ENCODE measurements at places on chromosomes 1 and 21.

GRCh38 chr1:33388805-33389771 lies 41.8 kb downstream of the PHC2 start:
- DNase-seq, result no peak

- DNase-seq, result no peak
Observed at GRCh38 chr1:13703558-13704490, 3.8 kb downstream of the PRDM2 start.

DNA sequence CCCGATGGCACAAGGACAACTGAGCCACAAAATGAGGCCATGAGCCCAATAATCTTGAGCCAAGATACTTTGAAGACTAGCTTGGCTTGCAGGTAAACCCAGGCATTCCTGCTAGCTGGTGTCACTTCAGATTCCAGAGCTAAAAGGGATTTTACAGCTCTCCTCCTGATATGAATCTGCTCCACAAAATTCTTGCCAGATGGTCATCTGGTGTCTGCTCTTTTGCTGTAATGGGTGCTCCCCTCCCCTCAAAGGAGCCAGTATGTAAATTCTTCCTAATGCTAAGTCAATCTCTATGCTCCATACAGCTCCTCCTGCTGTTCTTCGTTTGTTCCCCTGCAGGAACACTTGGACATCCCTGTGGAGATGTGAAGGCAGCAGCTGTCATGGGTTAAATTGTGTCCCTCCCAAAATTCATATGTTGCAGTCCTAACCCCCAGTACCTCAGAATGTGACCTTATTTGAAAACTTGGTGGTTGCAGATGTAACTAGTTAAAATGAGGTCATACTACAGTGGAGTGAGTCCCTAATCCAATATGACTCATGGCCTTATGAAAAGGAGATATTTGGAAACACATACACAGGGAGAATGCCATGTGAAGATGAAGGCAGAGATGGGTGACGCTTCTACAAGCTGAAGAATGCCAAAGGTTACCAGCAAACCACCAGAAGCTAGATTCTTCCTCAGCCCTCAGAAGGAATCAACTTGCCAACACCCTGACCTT lies 180.6 kb upstream of the PALMD start:
- DNase-seq, result no peak

GRCh38 chr1:175873290-175873935 lies 130.0 kb upstream of the TNR start:
- DNase-seq, result no peak

GRCh38 chr1:239262538-239262937 lies 123.8 kb upstream of the CHRM3 start:
- DNase-seq, result no peak

DNA sequence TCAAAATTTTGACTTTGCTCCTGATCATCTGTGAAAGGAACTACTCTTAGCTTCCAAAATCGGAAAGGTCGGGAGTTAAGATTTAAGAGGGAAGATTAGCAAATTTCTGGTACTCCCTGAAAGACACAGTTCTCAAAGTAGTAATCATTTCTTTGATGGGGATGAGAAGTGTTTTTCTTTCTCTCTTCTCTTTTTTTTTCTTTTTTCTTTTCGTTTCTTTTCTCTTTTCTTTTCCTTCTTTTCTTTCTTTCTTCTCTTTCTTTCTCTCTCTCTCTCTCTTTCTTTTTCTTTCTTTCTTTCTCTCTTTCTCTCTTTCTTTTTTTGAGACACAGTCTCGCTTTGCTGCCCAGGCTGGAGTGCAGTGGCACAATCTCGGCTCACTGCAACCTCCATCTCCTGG lies 5.1 kb upstream of the RAB29 start:
- no peak for DNase-seq

DNA sequence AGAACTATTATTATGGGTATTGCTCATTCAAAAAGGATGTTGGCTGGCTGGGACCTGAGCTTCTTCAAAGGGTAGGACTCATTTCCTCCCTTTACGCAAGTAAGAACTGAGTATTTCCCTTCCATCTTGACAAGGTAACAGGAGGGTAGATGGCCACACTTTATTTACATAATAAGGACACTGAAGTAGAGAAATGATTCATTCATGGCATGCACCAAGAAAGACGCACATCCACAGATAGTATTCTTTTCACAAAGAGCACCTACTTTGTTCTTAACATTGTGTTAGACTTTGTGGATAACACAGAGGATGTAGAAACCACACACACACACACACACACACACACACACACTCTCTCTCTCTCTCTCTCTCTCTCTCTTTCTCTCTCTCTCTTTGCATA lies 82.9 kb downstream of the FAM78B start:
- DNase-seq, result no peak

GRCh38 chr1:179448437-179449149 lies 82.8 kb downstream of the AXDND1 start:
- DNase-seq, result no peak

DNA sequence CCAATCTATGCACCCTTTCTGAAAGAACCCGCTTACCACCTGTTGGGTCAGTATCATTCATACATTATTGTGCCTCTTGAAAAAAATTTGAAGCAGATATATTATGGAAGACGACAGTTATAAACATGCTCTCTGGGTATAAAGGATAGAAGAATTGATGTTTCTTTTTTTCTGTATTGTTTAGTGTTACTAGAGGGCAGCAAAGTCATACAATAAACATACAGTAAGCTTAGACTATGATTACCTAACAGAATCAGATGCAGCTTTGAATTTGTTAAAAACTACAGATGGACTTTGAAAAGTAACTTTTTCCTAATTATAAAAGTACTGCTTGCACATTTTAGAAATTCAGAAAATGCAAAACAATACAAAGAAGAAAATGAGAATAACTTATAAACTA lies 11.1 kb upstream of the PAXBP1 start:
- DNase-seq, result no peak

- DNase-seq, result no peak
Observed at GRCh38 chr1:22001409-22001808, at the start of gene CELA3A. CELA3A (plus strand) TSS chr1:22001657; CDS start chr1:22001675, 18 bp downstream.

- DNase-seq, result no peak
Observed at GRCh38 chr1:44543064-44543744, 131.1 kb downstream of the TMEM53 start.

DNA sequence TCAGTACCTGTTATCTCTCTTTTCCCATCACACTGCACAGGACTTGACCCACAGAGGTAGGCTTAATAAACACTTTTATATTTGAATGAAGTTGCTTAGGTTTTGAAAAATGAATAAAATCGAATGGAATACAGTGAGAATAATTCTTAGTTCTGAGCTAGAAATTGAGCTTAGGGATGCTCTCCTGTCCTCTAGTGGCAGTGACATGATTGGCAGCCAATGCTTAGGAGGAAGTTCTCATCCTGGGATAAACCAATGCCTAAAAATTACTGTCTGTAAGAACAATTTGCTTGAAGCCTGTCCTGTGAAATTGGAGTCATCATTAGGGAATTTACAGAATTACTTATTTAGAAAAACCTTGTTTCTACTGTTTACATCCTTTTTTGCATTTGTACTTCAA lies 21.3 kb upstream of the CYP4X1 start:
- DNase-seq, result no peak

DNA sequence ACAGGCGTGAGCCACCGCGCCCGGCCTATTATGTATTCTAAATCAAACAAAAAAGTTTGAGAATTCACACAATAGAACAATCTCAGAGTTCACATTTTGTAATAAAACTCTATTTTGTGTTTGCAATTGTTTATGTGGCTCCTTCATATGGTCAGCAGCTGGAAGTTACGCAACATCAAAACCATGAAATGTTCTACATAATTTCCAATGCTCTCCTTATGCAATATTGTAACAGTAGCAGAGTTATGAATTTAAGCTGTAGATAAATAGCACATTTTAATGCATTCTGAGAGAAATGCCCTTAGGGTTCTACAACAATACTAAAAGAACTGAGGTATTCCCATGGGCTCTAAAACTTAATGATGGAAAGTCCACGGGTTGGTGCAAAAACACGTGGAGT lies 62.3 kb upstream of the COL11A1 start:
- no peak for DNase-seq

- DNase-seq, result no peak
Observed at GRCh38 chr1:110134050-110134595, 16.2 kb upstream of the SLC6A17 start.

DNA sequence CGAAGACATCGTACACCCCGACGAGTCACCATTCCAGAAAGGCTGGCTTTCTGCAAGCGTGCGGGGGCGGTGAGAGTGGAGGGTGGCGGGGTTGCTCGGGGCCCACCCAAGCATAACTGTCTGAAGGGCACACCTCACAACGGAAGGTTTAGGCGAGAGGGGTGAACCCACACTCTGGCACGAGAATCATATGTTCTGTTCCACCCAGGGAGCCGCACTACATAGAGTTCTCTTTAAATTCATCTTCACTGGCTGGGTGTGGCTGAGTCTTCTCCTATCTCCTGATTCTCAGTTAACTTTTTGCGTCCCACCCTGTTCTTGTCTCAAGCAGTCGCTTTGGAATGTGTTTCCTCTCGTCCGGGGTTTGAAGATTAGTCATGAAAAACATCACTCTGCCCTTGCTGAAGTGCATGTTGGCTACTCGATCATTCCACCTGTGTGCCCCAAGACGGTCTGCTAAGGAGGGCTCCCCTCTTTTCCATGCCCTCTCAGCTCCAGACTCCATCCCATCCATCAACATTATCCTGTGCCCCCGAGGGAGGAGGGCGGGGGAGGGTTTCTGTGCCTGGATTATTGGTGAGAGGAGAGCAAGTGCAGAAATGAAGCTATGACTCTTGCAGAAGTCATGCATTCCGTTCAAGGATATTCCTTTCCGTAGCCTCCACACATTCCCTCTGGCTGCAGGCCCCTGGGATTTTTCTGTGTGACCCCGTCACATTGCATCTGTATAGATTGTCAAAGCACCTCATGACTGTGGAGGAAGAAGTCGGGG lies 53.5 kb upstream of the CD34 start:
- no peak for DNase-seq

GRCh38 chr1:179929955-179930798 lies 24.4 kb upstream of the CEP350 start:
- no peak for DNase-seq

DNA sequence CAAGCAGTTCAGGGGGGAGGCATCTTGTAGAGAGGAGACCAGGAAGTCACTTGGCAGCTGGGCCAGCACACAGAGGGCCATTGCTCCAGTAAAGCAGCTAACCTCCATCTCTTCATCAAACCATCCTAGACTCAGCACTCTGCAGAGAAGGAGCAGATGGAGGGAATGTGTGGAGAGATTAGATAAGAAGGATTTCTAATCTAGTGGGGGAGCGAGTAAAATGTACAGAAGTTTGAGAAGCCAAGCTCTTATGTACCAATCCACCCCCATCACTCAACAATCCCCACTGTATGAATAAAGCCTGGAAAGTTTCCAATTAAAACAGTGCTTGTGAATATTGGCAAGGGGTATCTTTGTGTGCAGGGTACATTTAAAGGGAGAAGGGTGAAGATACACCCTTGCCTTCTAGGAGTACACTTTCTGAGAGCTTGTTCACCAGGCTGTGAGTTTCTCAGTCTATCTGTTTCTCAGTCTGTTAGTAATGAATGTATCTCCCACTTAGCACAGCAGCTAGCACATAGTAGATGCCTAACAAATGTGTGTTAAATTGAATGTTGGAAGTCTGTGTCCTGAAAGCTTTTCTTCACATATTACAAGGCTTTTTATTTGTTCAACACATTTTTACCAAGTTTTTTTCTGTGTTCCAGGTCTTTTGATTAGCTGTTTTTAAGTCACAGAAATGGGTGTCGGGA lies 142.7 kb upstream of the UBE2U start:
- no peak for DNase-seq

DNA sequence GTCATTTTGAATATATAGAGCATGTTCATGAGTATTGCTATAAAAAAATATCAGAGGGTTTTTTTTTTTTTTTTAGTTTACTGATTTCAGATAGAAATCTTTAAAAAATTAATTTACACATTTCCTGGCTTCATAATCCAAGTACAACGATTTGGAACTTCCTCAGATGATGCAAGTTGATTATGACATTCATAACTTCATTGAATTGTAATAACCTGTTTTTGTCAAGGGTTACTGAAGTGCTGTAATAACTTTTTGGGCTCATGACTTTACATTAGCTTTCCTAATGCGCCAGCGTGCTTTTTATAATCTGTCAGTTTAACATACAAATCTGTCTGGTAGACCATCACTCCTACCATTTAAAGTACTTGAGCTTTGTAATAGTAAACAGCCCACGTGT lies 81.3 kb downstream of the SASS6 start:
- no peak for DNase-seq

DNA sequence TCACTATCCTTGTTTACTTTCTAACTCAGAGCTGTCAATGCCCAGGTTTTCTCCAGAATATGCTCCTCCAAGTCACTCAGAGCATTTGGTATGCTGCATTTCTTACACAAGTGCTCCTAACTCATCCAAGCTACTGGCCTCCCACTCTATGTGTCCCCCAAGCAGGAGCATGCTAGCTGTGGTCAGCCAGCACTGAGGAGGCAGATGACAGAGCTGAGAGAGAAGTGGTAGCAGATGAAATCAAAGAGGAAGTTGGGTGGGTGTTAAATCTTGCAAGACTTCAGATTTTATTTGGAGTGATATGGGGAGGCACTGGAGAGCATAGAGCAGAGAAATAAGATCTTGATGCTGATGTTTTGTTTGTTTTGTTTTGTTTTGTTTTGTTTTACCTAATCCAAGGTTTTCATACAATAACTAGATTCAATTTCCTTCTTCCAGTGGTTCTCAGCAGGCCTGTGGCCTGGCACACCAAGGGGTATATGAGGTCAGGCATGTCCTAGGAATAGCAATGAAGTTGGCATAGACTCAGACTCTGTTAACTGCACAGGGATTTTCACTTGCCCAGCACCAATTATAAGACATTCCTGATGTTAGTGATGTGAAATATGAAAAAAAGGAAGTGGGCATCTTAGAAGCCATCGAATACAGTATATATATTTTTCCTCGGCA lies 3.1 kb upstream of the PGBD5 start:
- no peak for DNase-seq

GRCh38 chr1:159957824-159958268 lies 3.8 kb upstream of the SLAMF9 start:
- no peak for DNase-seq

- DNase-seq, result no peak
Observed at GRCh38 chr1:114746450-114747121, 11.2 kb downstream of the CSDE1 start.
